HepG2 (cell line): ENCODE measurements at places on chromosomes 5 and 9. TPM values are rescaled to one million over a fixed set of nuclear protein-coding genes. Genes with fewer than 3 reads are reported as not detected.

- DNase-seq, result no peak
- no peak overlapping the region for H3K4me3 ChIP-seq
- H3K27me3 ChIP-seq, result no peaks in the 10 kb centered on the region
- no peak overlapping the region for H3K27ac ChIP-seq
Measured at GRCh38 chr5:66966439-66966838, 230.2 kb downstream of the CD180 start.

Gene SPARC
- 75.5 and 192 TPM in 2 replicates for total RNA-seq

GRCh38 chr9:112809351-112809848 is 58.8 kb downstream of the SNX30 start:
- H3K4me1 ChIP-seq, result peaks cover 7% of the 10 kb centered on the region
- H3K27me3 ChIP-seq, result no peaks in the 10 kb centered on the region
- H3K27ac ChIP-seq, result no peak overlapping the region

GRCh38 chr5:5481633-5482032 is 59.2 kb downstream of the ICE1 start:
- peaks cover 4% of the 10 kb centered on the region; the same call in 1 of the 3 replicates for H3K36me3 ChIP-seq
- H3K27me3 ChIP-seq, result no peaks in the 10 kb centered on the region
- no peak for DNase-seq
- H3K4me3 ChIP-seq, result no peak overlapping the region
- H3K4me1 ChIP-seq, result no peaks in the 10 kb centered on the region

GRCh38 chr9:113389451-113389850 is 11.6 kb downstream of the ALAD start:
- no peak overlapping the region for H3K4me3 ChIP-seq
- peaks cover 15% of the 10 kb centered on the region for H3K36me3 ChIP-seq
- peak overlapping the region; percentile 97 for H3K27ac ChIP-seq
- H3K4me1 ChIP-seq, result peaks cover 86% of the 10 kb centered on the region
- no peak for DNase-seq
- no peaks in the 10 kb centered on the region for H3K27me3 ChIP-seq

- H3K4me3 ChIP-seq, result no peak overlapping the region
- H3K27me3 ChIP-seq, result no peaks in the 10 kb centered on the region
- peaks cover 99% of the 10 kb centered on the region for H3K4me1 ChIP-seq
- H3K27ac ChIP-seq, result peak overlapping the region; percentile 9
Measured at GRCh38 chr9:38032266-38033110, 36.5 kb downstream of the SHB start.

Gene ADGRV1
- 0.84 and 1.7 TPM in 2 replicates for total RNA-seq

GRCh38 chr5:10452768-10453331 is 11.2 kb downstream of the ROPN1L start:
- H3K4me3 ChIP-seq, result no peak overlapping the region
- no peak overlapping the region for H3K27ac ChIP-seq
- H3K4me1 ChIP-seq, result no peaks in the 10 kb centered on the region
- DNase-seq, result peak; percentile 55
- no peaks in the 10 kb centered on the region for H3K36me3 ChIP-seq
- peaks cover 21% of the 10 kb centered on the region; the same call in 2 of the 3 replicates for H3K27me3 ChIP-seq

- H3K4me3 ChIP-seq, result no peak overlapping the region
- no peaks in the 10 kb centered on the region for H3K4me1 ChIP-seq
- no peak for DNase-seq
- no peaks in the 10 kb centered on the region for H3K27me3 ChIP-seq
- H3K27ac ChIP-seq, result no peak overlapping the region
- peaks cover 52% of the 10 kb centered on the region for H3K36me3 ChIP-seq
Measured at GRCh38 chr5:163475411-163475810, 15.0 kb downstream of the HMMR start.

Gene LCP2
- total RNA-seq, result not detected in 2 replicates

Gene DAB2
- 5.2 and 6.5 TPM in 2 replicates for total RNA-seq

- H3K27me3 ChIP-seq, result no peaks in the 10 kb centered on the region
- no peak for DNase-seq
- peaks cover 34% of the 10 kb centered on the region for H3K4me1 ChIP-seq
- H3K36me3 ChIP-seq, result no peaks in the 10 kb centered on the region
- H3K4me3 ChIP-seq, result peak overlapping the region; percentile 92; the same call in 1 of the 2 replicates
- H3K27ac ChIP-seq, result no peak overlapping the region
Measured at GRCh38 chr9:113219186-113219936, 1.7 kb downstream of the FKBP15 start.

Gene SLC6A3
- total RNA-seq, result not detected in 2 replicates

- H3K27me3 ChIP-seq, result no peaks in the 10 kb centered on the region
- no peak overlapping the region for H3K4me3 ChIP-seq
- H3K27ac ChIP-seq, result no peak overlapping the region
- DNase-seq, result no peak
- H3K4me1 ChIP-seq, result peaks cover 10% of the 10 kb centered on the region
- H3K36me3 ChIP-seq, result no peaks in the 10 kb centered on the region
Measured at GRCh38 chr5:73989956-73990355, 364.0 kb downstream of the ARHGEF28 start.

Gene SLC4A9
- not detected in 2 replicates for total RNA-seq
